ENCODE measurements at places on chromosomes 2 and 18.

DNA sequence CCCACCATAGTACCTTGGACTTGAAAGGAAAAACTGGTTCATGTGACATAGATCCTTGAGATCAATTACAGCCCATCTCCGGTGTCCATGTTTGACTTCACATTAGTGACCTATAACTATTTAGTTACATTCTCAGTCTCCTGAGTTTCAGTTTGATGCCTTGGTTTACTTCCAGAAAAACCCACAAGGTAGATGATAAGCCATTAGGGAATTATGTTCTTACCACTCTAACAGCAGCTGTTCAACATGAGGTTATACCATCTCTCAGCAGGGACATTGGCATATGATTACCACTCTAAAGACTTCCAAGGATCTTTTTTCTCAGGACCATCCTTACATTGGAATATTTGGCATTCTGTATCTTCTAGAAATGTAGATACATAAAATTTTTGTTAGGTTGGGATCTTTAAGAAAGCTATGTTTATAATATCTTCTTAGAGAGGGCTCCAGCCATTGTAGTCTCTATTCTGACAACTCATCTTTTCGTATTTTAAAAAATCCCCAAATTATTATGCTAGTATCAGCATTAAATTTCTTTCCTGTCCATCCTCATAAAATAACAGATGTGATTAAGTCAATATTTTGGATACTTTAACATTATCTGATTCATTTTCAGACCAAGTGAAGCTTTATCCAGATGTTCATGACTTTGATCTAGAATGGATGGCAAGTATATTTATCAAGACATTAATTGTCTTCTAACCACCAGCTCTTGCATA is 258.9 kb downstream of the RDH14 start:
- no peak for DNase-seq

GRCh38 chr2:134282629-134283400 is 28.9 kb downstream of the MGAT5 start:
- no peak for DNase-seq

DNA sequence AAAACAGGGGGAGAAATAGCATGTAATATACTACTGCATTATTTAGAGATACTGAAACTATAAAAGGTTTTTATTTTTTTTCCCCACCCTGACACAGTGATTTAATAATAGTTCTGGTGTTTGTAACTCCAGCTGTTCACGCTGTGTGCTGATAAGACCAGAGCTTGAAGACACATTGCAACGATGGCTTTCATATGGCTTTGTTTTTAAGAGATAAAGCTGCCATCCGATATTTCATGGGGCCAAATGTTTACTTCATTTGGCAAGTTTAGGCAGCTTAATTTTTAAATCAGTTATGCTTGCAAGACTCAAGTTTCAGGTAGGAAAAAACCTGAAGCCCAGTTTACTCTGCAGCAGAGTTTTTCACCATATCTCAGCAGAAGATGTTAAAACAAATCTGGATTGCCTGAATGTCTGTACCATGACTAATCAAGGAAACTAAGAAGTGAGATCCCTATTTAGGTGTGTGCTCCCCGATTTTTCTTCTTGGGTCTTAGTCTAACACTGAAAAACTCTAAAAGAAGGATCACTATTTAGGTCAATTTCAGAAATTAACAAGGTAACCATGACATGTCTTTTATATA is 508.6 kb downstream of the PARD3B start:
- DNase-seq = no peak

DNA sequence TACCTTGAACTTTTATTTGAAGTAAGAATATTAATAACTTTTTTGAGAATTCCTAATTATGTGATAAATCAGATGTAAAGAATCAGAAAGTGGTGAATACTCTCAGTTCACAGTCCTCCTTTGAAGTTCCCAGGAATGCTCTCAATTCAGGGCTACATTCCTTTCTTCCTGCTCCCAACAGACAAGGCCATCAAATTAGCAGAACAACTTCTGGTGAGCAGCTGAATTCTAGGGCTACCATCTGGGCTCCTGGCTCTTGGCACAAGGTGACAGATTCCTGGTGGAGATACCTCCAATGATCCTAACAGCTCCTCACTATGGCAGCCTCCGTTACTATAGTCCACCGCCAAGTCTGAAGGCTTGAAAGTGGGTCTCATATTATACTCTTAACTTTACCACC is 37.8 kb upstream of the OLA1 start:
- no peak for DNase-seq

DNA sequence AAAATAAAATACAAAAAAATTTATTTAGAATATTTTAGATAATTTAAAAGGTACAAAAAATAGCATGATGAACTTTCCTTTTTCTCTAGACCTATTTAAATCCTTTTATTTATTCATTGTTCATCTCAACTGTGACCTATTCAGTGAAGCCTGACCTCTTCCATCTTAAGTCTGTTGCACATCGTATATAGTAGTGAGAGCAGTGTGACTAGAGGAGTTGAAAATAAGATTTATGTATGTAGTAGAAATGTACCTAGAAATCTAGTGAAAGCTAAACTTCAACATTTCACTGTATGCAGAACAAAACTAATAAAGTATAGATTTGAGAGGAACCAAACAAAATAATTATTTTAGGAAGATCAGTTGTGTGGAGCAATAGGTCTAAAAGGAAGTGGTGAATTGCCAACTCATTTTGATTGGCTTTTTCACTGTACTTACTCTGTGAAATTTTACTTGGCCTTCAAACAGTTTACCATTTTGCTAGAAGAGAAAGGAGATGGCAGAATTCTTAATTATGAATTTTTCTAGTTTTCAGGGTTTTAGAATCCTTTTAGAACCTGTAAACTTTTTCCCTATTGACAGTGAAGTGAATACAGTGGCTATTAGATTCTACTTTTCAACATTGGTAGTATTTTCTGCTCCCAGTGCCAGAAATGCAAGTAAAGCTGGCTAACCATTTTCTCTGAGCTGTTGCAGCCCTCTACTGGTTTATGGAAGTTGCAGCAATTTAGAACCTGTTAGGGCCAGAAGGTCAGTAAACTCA is 11.0 kb downstream of the ANKRD12 start:
- DNase-seq = peak; percentile 19

GRCh38 chr2:30990671-30991070 is 147.6 kb downstream of the GALNT14 start:
- no peak for DNase-seq

- DNase-seq = no peak
Measured at GRCh38 chr18:76515576-76515975, 20.5 kb upstream of the ZNF516 start.

DNA sequence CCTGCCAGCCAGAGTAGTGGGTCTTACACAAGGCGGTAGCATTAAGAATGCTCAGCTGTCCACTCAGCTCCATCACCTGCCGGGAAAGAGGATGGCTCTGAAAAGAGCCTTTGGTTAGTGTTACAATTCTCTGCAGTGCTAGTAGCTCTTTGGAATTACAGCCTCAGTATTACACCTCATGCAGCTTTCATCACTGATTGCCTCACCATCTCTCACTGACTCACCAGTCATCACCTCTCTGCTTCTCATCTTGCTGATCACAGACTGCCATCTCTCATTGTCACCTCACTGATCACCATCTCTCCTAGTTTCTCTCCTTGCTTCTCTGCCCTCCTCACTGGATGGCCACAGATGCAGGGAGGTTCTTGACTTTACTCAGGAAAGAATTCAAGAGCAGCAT is 573.5 kb upstream of the SETBP1 start:
- no peak for DNase-seq

GRCh38 chr2:12106440-12107080 is 360.1 kb downstream of the LPIN1 start:
- DNase-seq = peak; percentile 22

GRCh38 chr2:177617849-177618248 is 225.3 kb downstream of the AGPS start:
- DNase-seq = no peak

- DNase-seq = no peak
Measured at GRCh38 chr2:10132596-10132995, 10.1 kb downstream of the RRM2 start.

GRCh38 chr2:216604458-216604857 is 28.8 kb upstream of the IGFBP2 start:
- DNase-seq = no peak

DNA sequence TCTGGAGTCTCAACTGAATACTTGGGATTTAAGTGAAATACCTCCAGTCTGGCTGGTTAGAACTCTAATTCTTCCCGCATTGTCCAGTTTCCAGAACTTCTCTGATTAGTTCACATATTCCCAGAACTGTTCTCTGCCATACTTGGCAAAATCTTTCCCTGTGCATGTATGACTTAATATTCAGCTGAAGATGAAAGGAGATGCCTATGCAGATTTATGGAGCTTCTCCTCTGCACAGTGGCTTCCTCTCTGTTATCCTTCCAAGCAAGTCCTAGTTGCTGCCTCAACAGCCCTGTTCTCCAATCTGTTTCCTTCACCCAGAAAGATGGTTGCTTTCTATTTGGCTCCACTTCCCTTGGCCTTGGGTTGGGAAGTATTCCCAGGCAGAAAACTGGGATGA is 155.4 kb upstream of the GATA6 start:
- DNase-seq = no peak

- DNase-seq = no peak
Measured at GRCh38 chr18:56641714-56642337, 3.4 kb upstream of the TXNL1 start.

DNA sequence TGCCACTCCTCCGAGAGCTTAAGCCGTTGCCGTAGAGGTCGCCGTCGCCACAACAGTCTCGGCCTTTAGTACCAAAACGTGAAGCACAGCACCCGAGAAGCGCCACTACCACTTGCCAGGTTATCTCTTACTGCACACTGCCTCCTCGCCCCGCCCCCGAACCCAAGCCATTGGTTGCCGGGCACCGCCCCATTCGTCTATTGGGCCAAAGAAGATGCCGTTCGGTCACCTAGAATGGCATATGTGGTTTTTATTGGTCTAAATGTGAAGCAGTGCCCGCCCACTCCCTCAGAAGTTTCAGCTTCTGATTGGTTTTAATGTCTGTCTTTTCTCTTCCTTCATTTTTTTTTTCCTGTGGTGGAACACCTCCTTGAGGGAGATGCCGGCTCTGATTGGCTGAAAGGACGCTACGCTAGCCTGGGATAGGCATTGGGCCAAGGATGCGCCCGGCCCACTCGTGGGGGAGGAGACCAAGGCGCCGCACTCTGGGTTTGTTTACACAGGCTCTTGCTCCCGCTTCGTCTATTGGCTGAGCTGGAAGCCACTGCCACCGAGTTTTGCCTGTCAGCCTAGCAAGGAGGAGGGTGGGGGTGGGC is at the start of gene PAIP2B:
Gene PAIP2B (minus strand): TSS at position 139 of the 596 bp plus-strand sequence. CDS start 24,514 bp downstream, outside the sequence.
- peak; percentile 99 for DNase-seq

- DNase-seq = no peak
Measured at GRCh38 chr2:10428355-10428754, 19.8 kb downstream of the ODC1 start.

Data from SW 1271 (cell line).